ENCODE measurements at places on chromosomes 1 and 21.

- DNase-seq: no peak
These were observed 613.0 kb upstream of the BEND5 start for GRCh38 chr1:49389699-49390098.

- no peak for DNase-seq
These were observed 15.2 kb downstream of the RPAP2 start for GRCh38 chr1:92314024-92314423.

DNA sequence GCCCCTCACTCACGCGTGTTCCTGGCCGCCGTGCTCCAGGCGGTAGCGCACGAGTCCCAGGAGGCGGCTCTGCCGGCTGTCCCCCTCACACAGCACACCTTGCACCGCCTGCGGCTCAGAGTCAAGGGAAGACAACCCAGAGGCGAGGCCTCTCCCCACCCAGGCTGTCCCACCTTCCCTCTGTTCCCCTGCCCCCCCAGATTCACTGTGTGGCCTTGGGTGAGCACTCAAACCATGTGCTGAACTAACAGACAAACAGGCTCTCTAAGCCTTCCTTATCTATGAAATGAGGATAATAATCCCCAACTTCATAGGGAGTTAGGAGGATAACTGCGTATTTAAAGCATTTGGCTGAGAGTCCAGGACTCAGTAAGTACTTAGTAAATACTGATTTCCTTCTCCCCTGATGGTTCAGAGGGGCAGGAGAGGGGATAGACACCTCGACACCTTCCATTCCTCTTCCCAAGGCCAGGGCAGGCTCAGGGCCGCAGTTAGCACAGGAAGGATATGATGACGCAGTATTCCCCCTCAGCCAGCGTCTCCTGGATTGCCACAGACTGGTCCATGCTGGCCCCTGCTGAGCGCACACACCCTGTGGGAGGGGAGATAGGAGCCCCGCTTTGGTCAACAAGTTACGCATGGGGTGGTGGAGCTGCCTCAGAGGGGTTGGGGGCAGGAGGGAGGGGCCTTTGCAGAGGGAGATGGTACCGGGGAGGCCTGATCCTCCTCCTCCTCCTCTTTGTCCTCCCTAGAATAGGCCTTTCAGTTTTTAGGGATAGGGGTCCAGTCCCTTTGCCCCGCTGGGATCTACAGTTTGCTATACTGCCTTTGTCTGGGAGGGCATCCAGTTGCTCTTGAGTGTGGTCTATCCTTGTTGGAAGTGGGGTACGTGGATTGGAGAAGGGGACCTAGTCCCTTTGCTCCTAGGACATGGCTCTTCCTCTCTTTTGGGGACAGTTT is 830 bp downstream of the INPP5B start:
- DNase-seq: no peak

- no peak for DNase-seq
These were observed 85.5 kb downstream of the PLPPR5 start for GRCh38 chr1:98919211-98919610.

GRCh38 chr1:9717193-9718005 is 65.9 kb downstream of the PIK3CD start:
- peak; percentile 94 for DNase-seq

DNA sequence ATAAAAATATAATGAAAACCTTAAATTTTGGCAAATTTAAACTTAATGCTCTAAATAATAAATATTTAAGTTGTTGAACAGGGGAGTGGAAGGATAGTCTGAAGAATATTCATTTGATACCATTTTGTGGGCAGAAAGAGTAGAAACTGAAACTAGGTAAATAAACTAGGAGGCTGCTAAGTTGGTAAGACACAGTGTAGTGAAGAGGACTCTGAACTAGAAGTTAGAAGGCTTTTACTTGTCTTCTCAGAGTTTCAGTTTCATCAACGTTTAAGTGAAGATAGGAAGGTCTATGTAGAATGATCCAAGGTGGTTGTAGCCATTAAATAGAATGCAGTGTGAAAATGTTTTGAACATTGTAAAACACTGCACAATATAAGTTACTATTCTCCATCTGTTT is 516.9 kb downstream of the AMY1C start:
- DNase-seq: no peak

DNA sequence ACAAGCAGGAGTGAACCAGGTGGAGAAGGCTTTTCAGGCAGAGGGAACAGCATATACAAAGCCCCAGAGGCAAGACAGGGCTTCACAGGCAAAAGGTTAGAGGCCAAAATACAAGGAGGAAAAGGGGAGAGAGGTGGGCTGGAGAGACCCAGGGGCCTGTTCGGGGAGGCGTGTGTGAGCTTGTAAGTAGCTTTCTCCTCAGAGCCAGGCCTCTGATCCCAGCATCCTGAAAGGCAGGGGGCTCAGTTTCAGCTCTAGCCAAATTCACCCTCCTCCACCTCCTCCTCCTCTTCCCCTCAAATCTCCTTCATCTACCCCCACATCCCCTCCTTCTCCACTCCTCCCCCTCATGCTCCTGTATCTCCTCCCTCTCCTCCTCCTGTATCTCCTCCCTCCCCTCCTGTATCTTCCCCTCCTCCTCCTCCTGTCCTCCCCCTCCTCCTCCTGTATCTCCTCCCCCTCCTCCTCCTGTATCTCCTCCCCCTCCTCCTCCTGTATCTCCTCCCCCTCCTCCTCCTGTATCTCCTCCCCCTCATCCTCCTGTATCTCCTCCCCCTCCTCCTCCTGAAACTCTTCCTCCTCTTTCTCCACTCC is 148.6 kb downstream of the ST6GALNAC5 start:
- no peak for DNase-seq

- DNase-seq: no peak
These were observed 26.4 kb upstream of the LRRC8D start for GRCh38 chr1:89794406-89794805.

- no peak for DNase-seq
These were observed 193.1 kb upstream of the EDN2 start for GRCh38 chr1:41677620-41678019.

- DNase-seq: no peak
These were observed 353.9 kb downstream of the LMO4 start for GRCh38 chr1:87682565-87682964.

GRCh38 chr21:22961258-22961657 is 1963.0 kb downstream of the NCAM2 start:
- no peak for DNase-seq

GRCh38 chr1:107195476-107195875 is 54.6 kb downstream of the NTNG1 start:
- DNase-seq: no peak

- no peak for DNase-seq
These were observed 20.0 kb upstream of the RD3 start for GRCh38 chr1:211511947-211512346.

GRCh38 chr21:45543371-45543709 is 1.1 kb upstream of the SLC19A1 start:
- no peak for DNase-seq

- DNase-seq: no peak
These were observed 115.7 kb upstream of the CACYBP start for GRCh38 chr1:174884038-174884437.

DNA sequence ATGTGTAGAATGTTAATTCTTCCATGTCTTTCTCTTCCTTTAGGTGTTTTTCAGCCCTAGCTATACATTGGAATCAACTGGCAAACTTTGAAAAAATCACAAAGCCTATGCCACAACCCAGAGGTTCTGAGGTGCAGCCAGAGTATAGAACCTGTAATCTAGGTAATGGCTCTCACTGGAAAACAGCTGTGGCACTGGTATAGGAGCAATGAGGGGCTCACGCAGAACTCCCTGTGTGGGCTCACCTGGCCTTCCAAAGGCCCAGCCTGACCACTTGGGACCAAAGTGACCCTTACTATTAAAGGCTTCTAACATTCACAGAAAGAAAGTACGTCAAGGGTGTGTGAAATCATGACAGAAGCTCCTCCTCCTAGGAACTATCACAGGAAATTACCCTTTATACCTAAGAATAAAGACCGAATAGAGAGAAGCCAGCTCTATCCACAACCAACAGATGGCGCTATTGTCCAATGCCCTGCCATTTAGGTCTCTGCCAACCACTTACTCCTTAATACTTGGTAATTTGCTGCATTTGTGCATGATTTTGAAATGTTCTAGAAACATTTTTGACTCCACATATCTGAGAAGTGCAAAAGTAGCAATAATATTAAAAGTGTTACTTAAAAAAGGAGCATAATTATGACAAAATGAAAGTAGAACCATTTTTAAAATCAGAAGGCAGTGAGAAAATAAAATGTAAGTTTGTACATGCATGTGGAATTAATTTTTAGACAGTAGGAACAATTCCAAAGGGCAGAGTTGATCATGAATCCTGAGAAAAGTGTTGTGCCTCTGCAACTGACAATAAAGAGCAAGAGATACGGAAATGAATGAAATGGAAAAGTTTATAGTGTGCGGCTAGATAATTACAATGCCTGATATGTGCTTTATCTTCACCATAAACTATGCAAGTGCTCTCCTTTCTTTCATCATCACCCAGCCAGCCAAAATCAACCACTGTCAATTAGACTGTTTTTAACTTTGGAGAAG is 93.1 kb upstream of the HAO2 start:
- DNase-seq: peak; percentile 31

DNA sequence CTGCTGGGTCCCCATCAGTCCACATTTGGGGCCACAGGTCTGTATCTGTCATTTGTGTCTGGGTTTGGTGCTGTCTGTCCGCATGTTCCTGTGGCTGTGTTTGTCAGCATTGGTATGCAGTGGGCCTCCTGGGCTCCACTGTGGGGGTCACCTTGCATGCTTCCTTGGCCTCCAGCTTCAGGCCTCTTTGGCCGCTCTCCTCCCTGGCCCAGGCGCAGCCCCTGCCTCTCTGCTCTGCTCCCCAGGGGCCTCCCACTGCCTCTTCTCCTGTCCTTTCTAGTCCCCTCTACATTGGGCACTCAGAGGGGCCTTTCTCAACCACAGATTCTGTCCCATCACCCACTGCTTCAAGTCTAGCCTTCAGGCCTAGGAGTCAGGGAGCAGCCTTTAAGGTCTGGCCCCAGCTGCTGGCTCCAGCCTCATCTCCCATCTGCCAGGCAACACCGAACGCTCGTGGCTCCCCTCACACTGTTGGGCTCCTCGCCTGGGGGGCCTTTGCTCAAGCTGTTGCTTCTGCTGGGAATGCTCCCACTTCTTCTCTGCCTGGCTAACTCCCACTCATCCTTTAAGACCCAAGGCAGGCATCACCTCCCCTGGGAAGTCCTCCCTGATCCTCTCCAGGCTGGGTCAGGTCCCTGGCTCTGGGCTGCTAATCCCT is 14.6 kb downstream of the ZNF362 start:
- no peak for DNase-seq

GRCh38 chr1:193486671-193487229 is 300.3 kb upstream of the B3GALT2 start:
- no peak for DNase-seq

GRCh38 chr1:24418898-24419628 is 3.5 kb downstream of the NIPAL3 start:
- DNase-seq: peak; percentile 33

- no peak for DNase-seq
These were observed 35.0 kb downstream of the ACKR1 start for GRCh38 chr1:159239551-159240220.

DNA sequence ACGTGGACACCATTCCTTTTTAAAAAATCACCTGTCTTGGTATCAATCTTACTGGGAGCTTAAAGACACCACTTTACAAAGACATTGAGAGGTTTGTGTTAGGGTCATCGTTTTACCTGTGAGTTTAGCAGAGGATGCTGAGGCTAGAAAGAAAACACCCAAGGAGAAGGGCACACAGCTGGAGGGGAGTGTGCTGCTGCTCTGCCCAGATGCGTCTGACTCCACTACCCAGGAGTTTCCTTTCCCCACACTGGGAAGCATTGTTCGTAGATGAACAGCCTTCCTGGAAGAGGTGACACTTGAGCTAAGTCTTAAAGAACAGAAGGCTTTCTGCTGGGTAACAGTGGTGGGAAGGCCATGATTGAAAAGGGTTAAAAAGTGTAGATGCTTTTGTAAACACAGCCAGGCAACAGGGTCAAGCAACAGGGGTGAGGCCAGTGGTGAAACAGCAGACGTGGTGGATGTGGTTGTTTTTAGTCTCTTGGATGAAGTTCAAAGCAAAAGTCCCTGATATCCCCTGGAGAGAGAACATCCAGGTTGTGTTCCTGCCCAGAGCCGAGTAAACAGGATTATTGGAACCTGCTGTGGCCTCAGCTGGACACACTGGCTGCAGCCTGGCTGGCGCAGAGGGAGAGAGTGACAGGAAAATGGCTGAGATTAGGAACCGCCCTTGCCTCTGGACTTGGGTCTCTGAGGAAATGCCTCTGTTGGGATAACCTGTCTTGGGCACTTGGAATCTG is 198.6 kb upstream of the JUN start:
- DNase-seq: no peak

DNA sequence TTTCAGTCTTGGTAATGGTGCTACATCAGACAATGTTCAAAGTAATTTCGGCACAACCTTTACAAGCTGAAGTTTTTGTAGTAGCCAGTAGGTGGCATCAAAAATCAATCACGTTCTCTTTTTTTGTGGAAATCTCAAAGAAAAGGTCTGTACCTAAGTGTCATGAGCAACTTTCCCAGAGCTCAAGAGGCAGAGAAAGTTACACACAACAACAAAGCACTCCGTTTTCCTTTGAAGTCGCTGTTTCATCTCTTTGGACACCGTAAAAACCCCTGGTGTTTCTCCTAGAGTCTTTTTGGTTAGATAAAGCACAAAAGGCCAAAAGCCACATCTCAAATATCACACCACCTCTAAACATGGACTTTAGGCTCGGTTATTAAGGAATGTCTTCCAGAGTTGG is 131.6 kb downstream of the LHX8 start:
- no peak for DNase-seq

DNA sequence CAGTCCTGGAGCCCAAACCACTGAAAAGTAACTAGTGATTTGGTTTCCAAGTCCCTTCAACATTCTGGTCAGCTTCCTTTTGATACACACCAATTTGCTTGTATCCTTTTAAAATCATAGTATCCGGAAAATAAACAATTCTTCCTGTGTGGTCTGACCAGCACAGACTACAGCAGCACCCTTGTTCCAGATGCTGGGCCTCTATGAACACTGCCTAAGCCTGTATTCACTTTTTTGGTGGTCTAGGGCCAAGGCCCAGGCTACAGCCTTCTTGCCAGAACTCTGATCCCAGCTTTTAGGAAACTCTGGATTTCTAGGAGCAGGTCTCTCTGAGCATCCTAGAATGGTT is 801 bp upstream of the DDAH1 start:
- DNase-seq: no peak

- no peak for DNase-seq
These were observed 41.5 kb downstream of the GALNT2 start for GRCh38 chr1:230108580-230108979.

DNA sequence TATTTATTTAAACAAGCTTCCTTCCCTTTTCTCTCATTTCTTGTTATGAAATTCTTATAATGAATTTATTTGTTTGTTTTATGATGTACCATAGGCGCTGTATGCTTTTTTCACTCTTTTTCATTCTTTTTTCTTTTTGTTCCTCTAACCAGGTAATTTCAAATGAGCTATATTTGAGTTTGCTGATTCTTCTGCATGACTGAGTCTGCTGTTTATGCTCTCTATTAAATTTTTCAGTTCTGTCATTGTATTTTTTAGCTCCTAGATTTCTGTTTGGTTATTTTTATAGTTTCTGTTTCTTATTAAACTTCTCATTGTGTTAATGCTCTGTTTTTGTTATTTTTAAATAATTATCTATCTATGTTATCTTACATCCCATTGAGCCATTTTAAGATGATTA is 232.4 kb downstream of the LHX8 start:
- no peak for DNase-seq
